Right forelimb (tissue), 1 donor: ENCODE measurements at places on chromosomes 5 and 9.
A peak's percentile ranks its signal among the peaks of the same experiment; 100 is the strongest.

- no peak for DNase-seq
Measured at GRCh38 chr9:35553670-35554543, 51.2 kb upstream of the TESK1 start.

DNA sequence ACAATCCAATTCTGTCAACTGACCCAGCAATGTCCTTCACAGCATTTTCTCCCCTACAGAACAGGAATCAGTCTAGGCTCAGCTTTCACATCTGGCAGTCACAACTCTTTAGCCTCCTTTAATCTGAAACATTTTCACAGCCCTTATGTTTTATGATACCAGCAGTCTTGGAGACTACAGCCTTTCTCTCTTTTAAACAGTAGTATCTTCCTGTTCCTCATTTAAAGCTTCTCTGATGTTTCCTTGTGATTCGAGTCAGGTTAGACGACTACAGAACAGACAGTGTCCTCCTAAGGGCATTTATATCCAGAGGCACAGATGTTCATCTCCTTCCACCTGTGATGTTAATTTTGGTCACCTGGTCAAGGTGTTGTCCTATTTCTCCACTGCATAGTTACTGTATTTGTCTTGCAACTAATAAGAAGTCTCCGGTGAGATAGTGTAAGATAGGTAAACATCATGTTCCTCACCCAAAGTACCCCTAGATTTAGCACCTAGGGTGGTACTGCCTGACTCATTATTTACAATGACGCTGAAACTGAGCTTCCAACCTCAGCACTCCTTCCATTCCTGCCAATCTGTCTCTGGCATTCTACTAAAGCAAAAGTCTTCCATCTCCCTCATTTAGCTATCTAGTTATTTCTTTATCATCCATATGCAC is 20.7 kb downstream of the TTC39B start:
- DNase-seq: no peak

GRCh38 chr5:65822710-65823109 is 100.7 kb downstream of the NLN start:
- DNase-seq: no peak

DNA sequence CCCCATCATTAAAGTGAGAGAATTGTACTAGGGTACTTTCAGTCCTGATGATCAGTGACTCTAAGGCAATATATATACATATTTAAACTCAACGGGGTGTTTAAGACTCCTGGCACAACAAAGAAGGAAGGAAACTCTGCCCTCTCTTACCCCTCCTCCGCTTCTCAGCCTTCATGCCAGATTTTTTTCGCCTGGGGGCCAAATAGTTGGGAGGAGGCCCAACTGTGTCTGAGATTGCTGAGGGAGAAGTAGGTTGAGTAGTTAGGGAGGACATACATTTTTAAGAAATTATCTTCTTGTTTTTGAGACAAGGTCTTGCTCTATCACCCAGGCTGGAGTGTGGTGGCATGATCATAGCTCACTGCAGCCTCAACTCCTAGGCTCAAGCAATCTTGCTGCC is 127.7 kb upstream of the SHB start:
- no peak for DNase-seq

GRCh38 chr5:32087086-32088082 is 86.7 kb downstream of the GOLPH3 start:
- peak; percentile 15 for DNase-seq

- peak; percentile 58 for DNase-seq
Measured at GRCh38 chr9:137458194-137459151, 661 bp downstream of the NSMF start.

DNA sequence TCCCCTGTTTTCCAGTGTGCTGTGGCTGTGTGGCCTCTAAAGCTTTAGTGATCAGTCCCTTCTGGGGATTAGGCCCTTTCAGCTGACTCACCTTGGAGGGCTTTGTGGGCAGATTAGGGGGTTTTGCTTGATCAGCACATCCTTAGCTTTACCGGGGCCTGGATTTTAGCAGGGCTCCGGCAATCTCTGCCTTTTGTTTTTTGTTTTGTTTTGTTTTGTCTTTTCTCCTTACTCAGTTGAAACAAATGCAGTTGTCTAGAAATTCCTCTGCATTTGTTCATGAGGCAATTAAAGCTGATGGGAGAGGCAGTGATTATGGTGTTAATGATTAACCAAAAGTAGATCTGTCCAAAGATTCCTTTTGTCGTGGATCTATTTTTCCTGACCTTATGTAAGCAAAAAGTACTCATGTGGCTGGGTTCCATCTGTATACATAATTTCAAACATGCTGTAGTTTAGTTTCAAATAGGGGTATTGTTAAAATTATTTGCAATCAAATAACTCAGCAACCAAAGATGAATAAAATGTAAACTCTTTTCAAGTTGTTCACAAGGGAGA is 5.2 kb upstream of the TDRD7 start:
- no peak for DNase-seq

GRCh38 chr9:69916950-69917349 is 96.3 kb downstream of the CFAP95 start:
- DNase-seq: no peak

DNA sequence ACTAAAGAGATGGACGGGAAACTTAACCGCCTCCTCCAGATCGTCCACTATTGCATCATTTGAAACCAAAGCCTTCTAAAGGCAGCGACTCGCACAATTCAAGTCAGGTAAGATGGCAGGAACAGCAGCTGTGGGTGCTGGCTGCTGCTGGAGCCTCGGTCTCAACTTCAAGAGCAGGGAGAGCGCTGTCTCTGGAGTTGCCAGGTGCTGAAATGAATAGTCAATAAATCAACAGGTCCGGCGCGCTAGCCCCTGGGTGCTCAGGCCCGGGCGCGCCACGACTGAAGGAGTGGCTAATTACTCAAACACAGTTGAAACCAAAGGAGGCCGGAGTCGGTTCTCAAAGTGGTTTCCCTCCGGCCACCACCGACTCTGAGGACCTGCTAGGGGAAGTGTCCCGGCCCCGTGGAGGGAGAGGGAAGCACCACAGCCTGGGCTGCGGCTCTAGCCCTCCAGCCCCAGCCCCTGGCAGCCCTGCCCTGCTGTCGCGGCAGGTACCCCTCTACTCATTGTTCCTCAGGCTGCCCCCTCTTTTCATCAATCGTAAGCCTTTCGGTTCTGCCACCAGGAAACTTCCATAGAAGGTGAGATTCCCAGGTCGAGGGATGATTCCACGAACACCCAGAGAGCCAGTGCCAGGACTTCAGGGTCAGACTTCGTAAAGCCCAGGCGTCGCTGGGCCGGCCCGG is 804 bp downstream of the TTC39B start:
- DNase-seq: peak; percentile 66

DNA sequence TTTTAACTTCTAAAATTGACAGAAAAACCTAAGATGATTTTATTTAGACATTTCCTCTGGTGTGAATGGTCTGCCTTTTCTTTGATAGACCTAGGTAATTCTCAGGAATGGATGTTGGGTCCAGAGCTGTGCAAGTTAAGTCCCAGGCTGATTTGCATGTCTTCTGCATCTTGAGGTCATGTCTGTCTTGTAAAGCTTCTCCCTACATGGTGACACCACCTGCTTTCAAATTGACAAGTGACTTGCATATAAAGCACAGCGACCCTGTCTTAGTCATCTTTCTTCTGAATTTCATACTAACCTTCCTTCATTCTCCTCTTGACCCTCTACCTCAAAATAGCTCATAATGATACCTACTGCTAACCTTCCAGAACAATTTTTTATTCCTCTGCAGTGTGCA is 29.2 kb downstream of the OSTF1 start:
- no peak for DNase-seq

DNA sequence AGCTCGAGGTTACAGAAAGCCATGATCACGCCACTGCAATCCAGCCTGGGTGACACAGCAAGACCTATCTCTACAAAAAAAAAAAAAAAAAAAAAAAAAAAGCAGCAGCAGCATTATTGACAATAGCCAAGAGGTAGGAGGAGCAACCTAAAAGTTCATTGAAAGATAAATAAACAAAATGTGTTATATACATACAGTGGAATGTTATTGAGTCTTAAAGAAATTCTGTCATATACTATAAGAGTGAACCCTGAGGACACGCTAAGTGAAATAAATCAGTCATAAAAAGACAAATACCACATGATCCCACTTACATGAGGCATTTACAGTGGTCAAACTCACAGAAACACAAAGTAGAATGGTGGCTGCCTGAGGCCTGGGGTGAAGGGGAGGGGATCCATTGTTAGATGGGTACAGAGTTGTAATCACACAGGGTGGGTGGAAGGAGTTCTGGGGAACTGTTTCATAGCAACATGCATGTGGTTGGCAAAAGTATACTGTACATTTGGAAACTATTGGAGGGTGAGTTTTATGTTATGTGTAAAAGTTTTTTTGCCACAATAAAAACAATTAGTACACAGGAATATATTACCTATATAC is 77.2 kb downstream of the MLLT3 start:
- DNase-seq: no peak

- DNase-seq: no peak
Measured at GRCh38 chr5:160152287-160152686, 33.0 kb upstream of the PWWP2A start.

DNA sequence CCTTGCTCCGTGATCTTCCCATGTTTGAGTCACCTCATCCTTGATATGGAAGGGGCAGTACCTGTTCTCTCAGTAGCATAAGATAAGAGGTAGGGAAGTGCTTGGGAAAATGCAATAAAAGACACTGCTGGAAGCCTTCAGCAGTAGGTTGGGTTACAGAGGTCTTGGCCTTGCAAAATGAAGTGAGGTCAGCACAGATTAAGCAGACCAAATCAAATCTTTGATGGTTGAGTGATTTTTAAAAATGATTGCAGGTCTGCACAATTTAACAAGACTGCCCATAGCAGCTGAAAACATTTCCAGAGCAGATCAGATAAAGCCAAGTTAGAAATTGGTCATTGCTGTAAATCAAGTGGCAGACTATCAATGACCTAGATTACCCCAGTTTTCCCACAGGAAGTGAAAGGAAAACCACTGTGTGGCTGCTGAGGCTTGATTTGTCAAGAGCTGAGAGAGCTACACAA is 32.9 kb downstream of the PALM2AKAP2 start:
- DNase-seq: no peak

- DNase-seq: no peak
Measured at GRCh38 chr5:16666130-16666882, 49.5 kb upstream of the RETREG1 start.

GRCh38 chr5:173764332-173765028 is 123.7 kb upstream of the CPEB4 start:
- peak; percentile 65 for DNase-seq

DNA sequence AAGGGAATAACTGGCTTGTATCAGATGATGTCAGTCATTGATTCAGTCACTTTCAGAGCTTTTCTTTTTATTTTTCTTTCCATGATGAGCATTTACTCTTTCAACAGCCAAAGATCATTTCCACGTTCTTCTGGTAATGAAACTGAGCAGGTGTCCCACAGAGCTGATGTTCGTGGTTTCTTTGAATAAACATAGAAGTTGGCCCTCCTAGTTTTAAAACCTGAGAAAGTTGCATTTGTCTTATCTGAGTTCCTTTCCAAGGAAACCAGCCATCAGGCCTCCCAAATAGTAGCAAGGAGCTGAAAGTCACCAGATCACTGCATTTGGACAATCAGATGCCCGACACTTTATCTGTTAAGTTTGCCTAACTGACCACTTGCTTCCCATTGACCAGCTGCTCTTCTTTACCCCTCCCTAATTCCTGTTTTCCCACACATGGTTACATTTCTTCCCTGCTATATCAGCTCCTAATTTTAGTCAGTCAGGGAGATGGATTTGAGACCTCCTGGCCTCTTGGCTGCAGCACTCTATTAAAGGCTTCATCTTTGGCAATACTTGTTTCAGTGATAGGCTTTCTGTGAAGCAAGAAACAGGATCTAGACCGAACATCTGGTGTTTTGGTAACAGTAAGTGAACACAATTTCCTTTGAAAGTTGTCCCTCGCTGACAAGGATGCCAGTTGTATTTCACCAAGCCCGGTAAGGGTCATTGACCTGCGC is 420.8 kb downstream of the CHSY3 start:
- no peak for DNase-seq

- no peak for DNase-seq
Measured at GRCh38 chr5:81226949-81227348, 6.2 kb upstream of the CKMT2 start.

DNA sequence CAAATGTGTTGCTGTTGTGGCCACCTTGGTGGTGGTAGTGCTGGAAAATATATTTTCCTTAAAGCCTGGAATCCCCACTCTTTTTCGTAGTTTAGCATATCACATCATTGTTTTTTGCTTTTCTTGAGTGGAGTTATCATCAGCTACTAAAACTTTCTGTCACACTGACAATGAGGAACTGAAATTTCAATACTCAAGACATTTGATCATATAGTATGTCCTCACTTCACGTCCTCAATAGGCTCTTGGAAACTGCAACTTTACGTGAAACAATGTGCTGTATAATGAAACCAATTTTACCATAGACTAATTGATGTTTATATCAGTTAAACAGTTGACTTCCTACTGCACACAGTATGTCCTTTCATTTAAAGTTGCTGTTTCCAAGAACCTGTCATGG is 265.8 kb downstream of the ADGRV1 start:
- DNase-seq: no peak

- DNase-seq: no peak
Measured at GRCh38 chr5:172979778-172980177, 3.8 kb upstream of the ATP6V0E1 start.

- DNase-seq: no peak
Measured at GRCh38 chr5:14476786-14477435, 104.7 kb upstream of the OTULINL start.

GRCh38 chr9:103709366-103709765 is 384.7 kb upstream of the SMC2 start:
- DNase-seq: no peak

GRCh38 chr5:106780355-106780754 is 890.4 kb downstream of the EFNA5 start:
- no peak for DNase-seq

- DNase-seq: no peak
Measured at GRCh38 chr9:15136646-15137045, 170.4 kb downstream of the TTC39B start.

DNA sequence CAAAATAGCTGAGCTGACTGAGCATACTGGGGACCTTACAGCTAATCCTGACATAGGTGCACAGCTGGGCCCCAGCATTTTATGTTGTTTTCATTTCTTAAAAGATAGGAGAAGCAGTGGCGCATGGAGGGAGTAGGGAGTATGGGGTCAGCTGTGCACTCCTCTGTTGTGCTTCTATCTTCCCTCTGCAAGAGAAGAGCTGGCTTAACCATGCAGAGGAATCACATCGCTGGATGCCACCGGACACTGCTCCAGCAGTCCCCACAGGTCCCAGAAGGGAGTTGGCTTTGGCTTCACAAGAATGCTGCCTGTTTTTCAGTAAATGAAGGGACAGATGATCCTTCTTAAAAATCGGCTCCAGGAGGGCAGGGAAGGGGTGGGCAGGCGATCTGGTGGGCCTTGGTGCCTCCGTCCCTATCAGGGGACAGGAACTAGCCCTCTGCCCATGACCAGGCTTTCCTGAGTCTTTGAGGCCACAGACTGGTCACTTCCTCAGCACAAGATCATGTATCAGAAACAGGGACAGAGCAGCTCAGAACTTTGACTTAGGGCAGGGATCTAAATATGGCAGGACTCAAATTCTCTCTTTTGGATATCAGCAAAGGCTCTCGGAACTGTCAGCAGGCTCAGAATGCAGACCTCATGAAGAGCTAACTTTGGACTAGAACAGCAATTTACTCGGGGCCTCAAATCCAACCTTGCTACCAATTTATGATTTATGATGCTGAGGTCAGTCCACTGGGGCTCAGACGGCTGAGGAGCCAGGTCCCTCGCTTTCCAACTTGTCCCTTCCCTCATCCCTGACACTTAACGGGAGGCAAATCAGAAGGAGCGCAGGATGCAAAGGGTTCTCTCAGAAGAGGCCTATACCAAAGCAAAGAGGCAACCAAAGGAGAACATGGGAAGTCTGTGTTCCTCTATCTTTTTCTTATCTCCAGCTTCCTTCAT is 47.2 kb downstream of the MARCHF3 start:
- DNase-seq: no peak
